ENCODE measurements at places on chromosomes 1 and 21.
A peak's percentile ranks its signal among the peaks of the same experiment; 100 is the strongest.

DNA sequence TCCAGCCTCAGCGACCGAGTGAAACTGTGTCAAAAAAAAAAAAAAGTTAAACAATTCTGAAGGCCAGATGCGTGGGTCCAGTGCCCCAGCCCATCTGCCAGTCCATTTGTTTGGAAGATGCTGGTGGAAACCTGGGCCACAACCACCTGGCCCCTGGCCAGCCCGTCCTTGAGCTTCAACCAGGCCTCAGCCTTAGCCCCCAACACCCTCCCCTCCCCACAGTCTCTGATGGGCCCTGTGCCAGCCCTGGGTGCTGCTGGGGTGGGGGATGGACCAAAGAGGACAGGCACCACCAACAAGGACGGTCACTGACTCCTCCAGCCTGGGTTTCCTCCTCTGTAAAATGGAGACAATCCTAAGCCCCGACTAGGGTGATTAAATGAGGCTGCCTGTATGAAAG is 19.6 kb upstream of the PLEKHG5 start:
- no peak for DNase-seq

GRCh38 chr1:2300004-2300771 is 72.1 kb downstream of the SKI start:
- DNase-seq: no peak

- DNase-seq: no peak
Measured at GRCh38 chr21:18646116-18646515, 242.5 kb upstream of the TMPRSS15 start.

GRCh38 chr1:174077749-174078490 is 55.8 kb upstream of the RC3H1 start:
- DNase-seq: peak; percentile 53

DNA sequence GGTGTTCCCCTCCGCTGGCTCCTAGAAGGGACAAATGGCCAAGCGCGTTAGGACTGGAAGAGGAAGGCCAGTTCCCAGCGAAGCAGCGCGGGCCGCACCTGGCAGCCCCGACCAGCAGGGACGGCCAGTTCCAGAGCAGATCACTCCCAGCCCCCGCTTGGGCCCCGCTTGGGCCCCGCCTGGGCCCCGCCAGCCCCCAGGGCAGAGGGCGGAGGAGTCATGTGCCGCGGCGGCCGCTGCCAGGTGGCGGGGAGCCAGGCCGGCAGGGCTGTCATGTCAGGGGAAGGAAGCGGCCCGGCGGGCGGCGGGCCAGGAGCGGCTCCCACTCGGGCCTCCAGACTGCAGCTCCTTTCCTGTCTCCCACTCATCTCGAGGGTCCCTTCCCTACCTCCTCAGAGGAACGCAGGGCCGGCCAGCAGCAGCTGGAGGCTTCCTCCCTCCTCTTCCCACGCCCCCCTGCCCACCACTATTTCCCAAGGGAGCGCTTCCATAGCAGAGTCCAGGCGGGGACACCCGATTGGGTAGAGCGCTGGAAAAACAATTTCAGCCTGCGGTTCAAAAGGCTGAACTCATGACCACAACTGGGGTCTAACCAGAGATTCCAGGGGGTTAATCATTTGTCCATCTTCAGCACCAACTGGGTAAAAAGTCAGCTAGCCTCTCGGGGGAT is 16.5 kb downstream of the ZNF697 start:
- DNase-seq: peak; percentile 74

- no peak for DNase-seq
Measured at GRCh38 chr1:187903223-187903622, 1074.5 kb downstream of the PLA2G4A start.

- DNase-seq: peak; percentile 67
Measured at GRCh38 chr1:26994020-26994786, 711 bp downstream of the TRNP1 start.

GRCh38 chr1:245651093-245651492 is 496.3 kb downstream of the KIF26B start:
- peak; percentile 20 for DNase-seq

- no peak for DNase-seq
Measured at GRCh38 chr1:169694304-169695075, 16.9 kb downstream of the SELL start.

DNA sequence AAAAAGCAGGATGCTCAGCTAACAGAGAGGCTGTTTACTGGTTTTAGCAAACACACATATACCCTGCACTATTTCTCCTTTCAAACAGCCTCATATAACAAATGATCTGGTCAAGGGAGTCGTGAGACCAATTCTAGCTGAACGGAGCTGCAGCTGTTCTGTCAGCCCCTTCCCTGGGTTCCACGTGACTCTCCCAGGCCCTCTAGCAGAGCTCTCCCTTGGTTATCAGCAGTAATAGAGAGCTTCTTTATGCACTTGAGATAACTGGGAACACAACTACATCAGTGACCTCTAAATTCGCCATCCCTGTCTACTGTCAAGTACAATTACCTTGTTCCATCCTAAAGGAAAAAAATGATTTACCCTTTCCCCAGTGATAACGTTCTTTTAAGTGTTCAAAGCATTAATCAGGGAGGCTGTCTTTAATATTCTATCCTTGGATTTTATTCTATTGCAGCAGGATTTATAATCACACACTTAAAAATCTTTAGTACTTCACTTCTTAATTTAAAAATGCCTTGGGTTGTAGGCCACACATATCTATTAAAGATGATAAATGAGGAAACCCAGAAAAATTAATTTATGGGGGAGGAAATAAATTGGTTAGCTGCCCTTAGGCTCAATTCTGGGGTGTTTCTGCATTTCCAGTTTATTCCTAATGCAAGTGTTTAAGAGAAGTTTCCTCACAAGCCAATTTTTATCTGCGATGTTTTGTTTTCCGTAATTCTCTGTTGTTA is 28.2 kb downstream of the PTGER3 start:
- no peak for DNase-seq

GRCh38 chr21:36466061-36466511 is 13.8 kb downstream of the CLDN14 start:
- no peak for DNase-seq

DNA sequence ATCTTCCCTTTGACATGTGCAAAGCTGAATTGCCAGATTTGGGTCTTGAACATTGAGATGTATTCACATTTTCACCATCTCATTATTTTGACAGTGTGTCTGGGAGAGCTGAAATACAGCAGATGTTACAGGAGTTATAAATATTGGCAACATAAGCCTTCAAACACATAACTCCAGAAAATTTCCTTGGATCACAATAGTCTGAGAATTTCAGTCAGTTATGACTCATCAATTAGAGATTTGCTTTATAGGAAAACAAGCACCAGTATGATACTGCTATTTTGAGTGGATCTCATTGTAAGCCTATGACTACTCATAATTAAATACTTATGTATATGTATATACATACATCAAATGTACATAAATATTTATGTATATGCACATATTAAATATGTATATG is 1171.8 kb downstream of the AMY1C start:
- no peak for DNase-seq

DNA sequence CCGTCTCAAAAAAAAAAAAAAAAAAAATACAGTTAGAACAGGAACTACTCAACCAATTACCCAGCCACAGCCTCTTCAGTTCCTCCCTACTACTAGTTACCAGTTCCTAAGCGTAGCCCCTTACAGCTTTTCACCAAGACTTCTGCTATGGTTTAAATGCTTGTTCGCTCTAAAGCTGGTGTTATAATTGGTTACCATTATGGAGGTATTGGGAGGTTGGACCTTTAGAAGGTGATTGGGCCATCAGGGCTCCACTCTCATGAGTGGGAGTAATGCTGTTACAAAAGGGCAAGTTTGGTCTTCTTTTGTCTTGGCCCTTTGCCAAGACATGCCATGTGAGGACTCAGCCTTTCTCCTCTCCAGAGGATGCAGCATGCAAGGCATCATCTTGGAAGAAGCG is 3.0 kb upstream of the SMPDL3B start:
- DNase-seq: no peak

GRCh38 chr1:95086949-95087533 is 14.3 kb upstream of the ALG14 start:
- DNase-seq: peak; percentile 70

DNA sequence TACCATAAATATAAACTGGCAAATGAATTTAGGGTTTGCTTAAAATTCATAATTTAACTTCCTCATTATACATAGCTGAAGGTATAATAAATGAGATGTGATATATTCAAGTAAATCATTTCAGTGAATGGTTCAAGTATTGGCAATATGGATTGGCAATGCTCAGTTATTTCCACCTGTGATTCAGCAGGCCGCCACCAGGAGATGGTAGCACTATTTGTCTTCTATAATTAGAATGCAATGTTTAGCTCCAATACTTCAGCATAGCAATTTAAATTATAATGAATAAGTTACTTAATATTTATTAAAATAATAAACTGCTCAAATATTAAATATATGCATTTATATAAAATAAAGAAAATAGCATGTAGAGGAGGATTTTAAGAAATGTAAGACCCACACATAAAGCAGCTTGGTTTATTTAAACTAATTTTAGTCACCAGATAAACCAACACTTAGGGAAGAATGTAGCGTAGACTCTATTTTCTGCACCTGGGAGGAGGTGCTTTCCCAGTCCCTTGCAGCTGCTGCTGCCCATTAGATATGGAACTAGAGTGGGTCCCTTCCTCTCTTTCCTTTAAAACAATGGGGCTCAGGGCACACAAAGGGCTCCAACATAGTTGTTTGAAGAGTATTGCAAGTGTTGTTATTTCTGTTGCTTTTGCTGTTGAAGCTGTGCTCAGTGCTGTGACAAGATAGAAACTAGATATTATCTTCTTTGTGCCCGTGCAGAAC is 62.1 kb downstream of the PLPPR4 start:
- DNase-seq: peak; percentile 53

Measured in endodermal cell (in vitro differentiated cells).